ENCODE measurements at places on chromosomes 5 and 9. TPM values are rescaled to one million over a fixed set of nuclear protein-coding genes. Genes with fewer than 3 reads are reported as not detected.

DNA sequence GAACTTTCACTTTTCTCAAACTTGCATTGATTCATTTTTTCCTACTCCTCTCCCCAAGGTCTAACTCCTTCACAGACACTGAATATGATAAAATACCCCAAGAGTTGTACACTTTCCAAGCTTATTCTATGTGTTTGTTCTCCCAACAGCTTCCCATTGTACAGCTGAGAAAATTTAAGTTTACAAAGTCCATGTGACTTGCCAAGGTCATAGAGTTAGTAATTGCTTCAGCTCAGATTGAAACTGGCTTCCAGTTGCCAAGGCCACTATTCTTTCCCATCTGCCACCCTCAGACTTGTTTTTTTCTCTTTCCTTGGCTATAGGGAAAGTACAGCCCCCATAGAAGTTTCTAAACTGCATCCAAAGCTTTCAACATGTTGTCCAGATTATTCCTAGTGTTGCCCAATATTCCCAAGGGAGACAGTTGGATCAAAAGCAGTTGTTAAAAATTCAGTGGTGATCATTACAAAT, 34.8 kb downstream of the TNFSF8 start:
- peak overlapping the region; percentile 27 for H3K4me3 ChIP-seq
- no peaks in the 10 kb centered on the region for H3K36me3 ChIP-seq
- no peaks in the 10 kb centered on the region for H3K27me3 ChIP-seq
- H3K4me1 ChIP-seq, result peaks cover 48% of the 10 kb centered on the region
- H3K27ac ChIP-seq, result peak overlapping the region; percentile 92

DNA sequence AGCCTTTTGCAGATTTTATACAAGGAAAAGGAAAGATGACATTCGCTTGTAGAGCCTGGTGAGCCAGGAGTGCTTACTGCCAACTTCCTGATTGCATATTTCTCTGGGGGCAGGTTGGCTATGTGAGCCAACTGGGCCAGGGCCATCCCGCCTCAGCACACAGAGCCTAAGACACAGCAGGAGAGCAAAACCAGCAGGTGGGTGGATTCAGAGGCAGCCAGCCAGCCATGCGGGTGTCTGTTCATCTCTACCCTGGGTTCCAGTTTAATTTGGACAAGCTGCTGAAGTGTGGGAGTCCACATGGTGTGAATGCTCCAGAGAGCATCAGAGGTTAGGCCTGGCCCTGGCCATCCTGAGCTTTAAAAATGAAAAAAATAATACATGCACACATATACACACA, 291.4 kb downstream of the ARHGEF28 start:
- no peaks in the 10 kb centered on the region for H3K36me3 ChIP-seq
- H3K4me3 ChIP-seq, result no peak overlapping the region
- H3K4me1 ChIP-seq, result peaks cover 15% of the 10 kb centered on the region
- DNase-seq, result no peak
- no peaks in the 10 kb centered on the region for H3K27me3 ChIP-seq

GRCh38 chr5:74433255-74433895, 207.2 kb downstream of the ENC1 start:
- peaks cover 11% of the 10 kb centered on the region for H3K4me1 ChIP-seq
- peak; percentile 45 for DNase-seq
- H3K27me3 ChIP-seq, result no peaks in the 10 kb centered on the region
- no peaks in the 10 kb centered on the region for H3K36me3 ChIP-seq

DNA sequence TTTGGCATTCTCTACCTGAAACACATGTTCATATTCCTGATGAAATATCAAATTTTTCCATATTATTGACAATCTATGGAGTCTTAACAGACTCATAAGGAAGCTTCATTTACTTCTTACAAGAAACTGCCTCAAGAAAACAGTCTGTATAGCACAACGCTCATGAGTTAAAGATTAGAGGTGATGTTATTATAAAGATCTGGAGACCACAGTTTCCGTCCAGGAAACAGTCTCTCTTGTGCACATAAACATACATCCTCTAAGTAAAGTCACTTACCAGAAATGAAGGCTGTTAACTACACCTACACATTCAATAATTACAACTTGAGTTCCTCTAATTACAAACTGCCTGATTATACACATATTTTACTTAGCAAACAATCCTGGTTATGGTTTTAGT, 86.9 kb downstream of the RAPGEF6 start:
- peaks cover 21% of the 10 kb centered on the region for H3K4me1 ChIP-seq
- no peak overlapping the region for H3K4me3 ChIP-seq
- H3K27me3 ChIP-seq, result no peaks in the 10 kb centered on the region
- no peak overlapping the region for H3K27ac ChIP-seq

The C9 gene
- not detected for total RNA-seq

The CCL21 gene
- total RNA-seq, result not detected

Data from GM23248 (cell line).